DMS153 (cell line): ENCODE measurements at places on chromosomes 13 and 19.
A peak's percentile ranks its signal among the peaks of the same experiment; 100 is the strongest.

- no peak for DNase-seq
These were observed 11.3 kb downstream of the POSTN start for GRCh38 chr13:37587236-37587635.

GRCh38 chr19:56637976-56638555 lies 4.9 kb upstream of the SMIM17 start:
- DNase-seq: no peak

GRCh38 chr19:3543150-3544057 lies 4.4 kb downstream of the TEKTIP1 start:
- no peak for DNase-seq

GRCh38 chr19:41479757-41480191 lies 36.8 kb downstream of the ERICH4 start:
- DNase-seq: no peak

DNA sequence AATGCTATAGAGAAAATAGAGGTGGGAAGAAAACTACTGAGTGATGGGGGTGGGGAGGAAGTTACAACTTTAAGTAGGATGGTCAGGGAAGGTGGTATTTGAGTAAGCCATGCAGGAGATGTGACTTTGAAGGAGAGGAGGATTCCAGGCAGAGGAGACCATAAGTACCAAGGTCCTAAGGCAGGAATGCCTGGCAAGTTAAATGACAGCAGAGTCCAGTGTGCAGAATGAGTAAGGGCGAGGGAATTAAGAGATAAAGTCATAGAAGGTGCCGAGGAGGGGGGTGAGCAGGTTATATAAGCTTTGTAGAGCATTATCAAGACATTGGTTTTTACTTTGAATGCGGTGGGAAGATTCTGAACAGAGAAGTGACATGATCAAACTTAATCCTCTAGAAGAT lies 43.2 kb upstream of the WDFY2 start:
- DNase-seq: no peak

DNA sequence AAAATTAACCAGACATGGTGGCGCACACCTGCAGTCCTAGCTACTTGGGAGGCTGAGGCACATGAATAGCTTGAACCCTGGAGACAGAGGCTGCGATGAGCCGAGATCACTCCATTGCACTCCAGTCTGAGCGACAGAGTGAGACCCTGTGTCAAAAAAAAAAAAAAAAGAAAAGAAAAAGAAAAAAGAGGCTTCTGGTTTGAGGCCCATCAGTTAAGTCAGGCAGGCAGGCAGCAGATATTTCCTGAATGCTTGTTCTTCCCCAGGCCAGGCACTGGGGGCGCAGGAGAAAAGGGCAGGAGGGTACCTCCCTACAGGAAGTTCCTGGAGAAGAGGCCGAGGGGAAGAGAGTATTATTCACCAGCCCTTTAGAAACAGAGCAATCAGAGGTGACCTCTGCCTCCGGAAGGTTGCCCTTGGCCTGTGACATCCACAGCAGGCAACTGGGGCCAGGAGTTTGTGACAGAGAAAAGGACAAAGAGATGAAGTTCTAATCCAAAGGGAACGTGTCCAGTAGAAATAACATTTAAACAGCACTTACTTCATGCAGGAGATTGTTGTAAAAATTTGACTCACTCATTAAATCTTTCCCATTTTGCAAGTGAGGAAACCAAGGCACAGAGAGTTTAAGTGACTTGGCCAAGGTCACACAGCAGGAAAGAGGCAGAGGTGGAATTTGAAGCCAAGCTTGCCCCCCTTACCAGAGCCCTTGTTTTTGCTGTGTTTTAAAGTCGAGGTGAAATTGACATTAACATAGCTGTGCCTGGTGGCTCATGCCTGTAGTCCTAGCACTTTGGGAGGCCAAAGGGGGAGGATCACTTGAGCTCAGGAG lies 4.3 kb upstream of the RLN3 start:
- no peak for DNase-seq

DNA sequence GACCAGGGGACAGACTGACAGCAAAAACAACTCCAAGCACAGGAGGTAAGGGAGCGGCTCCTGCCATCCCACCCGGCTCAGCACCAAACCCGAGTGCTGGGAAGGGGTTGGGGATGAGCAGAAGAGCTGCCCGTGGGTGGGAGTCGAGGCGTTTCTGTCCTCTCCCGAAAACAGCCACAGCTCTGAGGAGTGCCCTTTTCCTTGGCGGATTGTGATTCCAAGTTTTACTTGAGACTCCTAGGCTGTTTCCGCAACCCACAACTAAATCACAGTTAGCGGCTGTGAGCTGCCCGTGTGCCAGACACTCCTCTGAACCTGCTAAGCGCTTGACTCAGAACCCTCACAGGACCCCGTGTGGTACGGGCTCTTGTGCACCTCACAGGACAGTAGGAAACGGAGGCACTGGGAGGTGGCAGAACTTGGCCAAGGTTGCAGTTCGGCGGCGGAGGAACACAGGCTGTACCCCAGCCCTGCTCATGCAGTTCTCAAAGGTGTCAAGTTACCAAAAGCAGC lies 21.4 kb downstream of the CFAP97D2 start:
- DNase-seq: no peak

- no peak for DNase-seq
These were observed 82.6 kb downstream of the TBC1D4 start for GRCh38 chr13:75399168-75399878.

- DNase-seq: no peak
These were observed 7.1 kb upstream of the WDR18 start for GRCh38 chr19:977058-977464.

GRCh38 chr19:45542234-45542668 lies 35.0 kb downstream of the VASP start:
- DNase-seq: peak; percentile 27

GRCh38 chr19:50486823-50487515 lies 10.3 kb upstream of the GARIN5A start:
- DNase-seq: no peak

DNA sequence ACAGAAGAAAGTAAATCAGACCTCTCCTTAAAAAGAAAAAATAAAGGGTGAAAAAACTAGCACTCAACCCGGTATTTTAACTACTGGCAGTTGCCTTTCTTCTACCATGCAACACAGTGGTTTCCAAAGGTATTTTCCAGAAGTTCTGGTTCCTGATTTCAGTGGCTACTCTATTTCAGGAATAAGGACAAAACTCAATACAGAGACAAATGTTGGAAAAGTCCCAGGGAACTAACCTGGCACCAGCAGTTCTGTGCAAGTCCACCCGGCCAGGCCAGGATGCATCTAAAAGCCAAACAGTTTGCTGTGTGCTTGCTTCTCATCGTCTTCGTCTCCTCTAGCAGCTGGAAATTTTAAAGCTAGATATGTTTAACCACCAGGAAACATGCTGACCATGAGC lies 52.5 kb downstream of the FOXO1 start:
- DNase-seq: no peak

- no peak for DNase-seq
These were observed 51.7 kb upstream of the SERP2 start for GRCh38 chr13:44321961-44322360.

GRCh38 chr13:73065036-73065435 lies 6.2 kb downstream of the KLF5 start:
- no peak for DNase-seq

DNA sequence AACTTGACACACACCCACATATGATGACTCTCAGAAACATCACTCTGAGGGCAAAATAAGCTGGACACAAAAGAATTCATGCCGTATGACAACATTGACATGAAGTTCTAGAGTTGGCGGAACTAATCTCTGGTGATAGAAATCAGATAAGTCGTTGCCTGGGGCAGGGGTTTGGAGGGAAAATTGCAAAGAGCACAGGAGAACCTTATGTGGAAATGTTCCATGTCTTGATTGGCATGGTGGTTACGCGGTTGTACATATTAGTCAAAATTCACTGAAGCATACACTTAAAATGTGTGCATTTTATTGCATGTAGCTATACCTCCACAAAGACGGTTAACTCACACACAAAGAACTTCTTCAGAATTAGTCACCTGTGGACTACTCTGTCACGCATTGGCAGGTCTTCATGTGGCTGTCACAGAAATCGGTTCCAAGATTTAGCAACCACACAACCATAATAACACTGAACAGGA lies 137.8 kb upstream of the GJB6 start:
- DNase-seq: no peak

DNA sequence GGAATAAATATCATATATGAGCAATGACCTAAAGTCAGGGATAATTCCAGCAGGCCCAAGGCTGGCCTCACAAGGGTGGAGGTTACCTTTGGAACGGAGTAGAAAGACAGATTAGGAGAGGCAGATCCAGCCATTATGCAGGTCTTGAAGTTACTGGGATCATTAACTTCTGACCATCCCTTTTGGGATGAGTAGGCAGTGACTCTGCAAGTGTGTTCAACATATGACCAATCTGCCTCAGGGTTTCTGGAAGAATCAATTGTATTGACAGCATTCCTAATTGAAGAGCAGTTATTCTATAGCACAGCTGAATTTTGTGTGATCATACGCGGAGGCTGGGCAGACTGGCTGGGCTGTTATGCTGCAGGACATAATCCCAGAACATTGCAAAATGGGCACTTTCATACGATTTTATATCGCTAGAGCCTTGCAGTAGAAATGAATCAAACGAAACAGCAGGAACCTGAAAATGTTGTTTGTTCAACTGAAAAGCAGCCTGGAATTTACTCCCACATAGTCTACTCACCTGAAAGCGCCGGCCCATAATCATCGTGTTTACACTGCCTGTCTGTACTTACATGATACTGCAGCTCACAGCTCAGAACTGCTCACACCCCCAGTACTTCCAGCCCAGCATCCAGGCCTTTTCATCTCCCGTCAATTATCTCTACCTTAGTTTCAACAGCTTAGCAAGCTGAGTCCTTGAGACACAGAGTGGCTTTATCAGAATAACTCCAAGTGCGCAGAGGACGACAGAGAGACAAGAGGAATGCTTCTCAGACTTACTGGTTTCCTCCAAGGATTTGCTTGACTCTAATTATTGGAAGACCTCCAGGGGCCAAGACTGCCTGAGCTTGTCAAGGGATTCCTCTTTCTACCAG lies 556.1 kb downstream of the EFNB2 start:
- DNase-seq: peak; percentile 21

DNA sequence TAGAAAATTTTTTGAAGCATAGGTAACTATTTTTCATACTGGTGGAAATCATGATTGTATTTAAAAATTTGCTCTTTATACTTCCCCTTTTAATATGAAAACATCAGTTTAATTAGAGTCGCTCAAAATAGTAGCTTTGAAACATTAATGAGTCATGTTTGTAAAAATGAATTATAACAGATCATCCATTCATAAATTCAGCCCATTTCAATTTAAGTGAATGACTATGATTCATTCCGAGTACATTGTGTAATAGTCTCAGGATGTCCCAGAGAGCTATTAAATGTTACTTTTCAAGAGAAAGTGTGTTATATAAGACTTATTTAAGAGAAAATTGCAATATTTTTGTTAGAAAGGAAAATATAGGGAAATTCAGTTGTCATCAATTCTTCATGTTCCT lies 111.0 kb downstream of the FNDC3A start:
- DNase-seq: no peak

GRCh38 chr13:38308736-38309135 lies 40.9 kb upstream of the UFM1 start:
- DNase-seq: no peak

GRCh38 chr13:74289861-74290773 lies 155.9 kb upstream of the KLF12 start:
- DNase-seq: peak; percentile 98

DNA sequence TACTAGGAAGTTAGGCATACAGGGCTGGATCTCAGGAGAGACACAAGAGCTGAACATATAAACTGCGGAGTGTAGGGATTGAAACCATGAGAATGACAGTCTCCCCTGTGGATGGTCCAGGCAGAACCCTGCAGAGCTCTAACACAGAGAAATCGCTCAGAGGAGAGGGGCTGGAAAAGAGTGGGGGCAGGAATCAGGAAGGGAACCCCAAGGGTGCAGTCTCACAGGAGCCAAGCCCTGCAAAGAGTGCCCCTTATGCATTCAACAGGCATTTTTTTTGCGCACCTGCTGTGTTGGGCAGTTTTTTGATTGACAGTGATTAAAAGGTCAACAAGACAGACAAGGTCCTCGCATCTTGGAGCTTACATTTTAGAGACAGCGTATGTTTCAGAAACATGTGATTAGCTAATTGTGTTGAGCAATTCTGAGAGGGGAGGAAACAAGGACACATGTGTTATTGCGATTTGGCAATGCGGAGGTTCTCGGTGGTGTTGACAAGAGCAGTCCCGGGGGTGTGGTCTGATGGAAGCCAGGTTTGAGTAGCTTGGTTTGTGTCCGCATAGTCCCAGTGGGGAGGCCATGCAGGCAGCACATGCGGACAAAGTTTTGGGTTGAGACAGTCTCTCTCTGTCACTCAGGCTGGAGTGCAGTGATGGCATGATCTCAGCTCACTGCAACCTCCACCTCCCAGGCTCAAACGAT lies 182.6 kb upstream of the IRS2 start:
- DNase-seq: no peak
